ENCODE measurements at places on chromosomes 7 and 10.

DNA sequence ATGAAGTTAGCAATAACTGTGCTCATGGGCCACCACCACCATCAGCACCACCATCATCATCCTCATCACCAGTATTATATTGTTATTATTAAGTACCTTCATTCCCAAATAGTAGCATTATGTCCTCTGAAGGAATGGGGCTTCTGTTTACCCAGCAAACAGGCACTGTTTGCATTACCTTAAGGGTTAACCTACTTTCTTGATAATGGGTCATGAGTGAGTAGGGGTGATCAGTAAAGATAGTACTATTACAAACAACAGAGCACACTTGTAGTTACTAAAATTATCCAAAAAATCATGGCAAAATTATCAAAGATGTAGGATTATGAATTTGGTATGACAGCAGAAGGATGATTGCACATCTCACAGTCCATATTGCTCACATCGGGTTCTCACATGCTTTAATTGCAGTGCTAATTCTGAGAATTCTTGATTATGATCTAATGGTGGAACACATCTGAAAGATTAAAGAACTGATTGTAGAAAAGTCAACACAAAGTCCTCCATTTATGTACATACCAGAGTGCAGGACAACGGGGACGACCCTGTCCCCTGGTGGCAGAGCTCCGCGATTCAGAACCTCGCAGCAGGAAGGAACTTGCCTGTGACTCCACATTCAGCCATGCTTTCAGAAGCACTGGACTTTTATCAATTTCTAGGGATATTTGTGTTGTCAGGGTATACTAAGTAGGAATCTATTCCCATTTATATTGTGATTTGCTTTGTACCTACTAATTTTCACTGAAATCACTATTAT lies 31.0 kb downstream of the PDE1C start:
- DNase-seq = no peak

DNA sequence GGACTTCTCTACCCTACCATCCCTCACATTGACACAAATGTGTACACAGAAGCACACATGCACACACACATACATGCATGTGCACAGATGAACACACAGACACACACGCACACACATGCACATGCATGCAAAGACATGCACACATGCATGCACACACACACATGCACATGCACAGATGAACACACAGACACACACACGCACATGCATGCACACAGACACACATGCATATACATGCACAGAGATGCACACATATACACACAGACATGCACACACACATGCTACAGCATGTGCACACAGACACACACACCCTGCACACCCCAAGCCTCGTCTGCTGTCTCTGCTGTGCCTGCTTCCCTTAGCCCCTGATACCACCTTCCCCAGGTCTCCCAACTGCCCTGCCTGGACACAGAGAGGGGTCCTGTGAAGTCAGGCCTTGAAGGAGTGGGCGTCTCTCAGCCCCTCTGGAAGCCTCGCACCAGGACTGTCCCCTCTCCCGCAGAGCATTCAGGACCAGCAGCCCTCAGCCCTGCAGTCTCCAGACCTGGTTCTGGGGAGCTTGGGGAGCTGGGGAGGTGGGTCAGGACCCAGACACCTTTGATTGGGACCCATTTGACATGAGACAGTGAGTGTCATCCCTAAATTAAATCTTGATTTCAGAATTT lies 181.8 kb downstream of the DNAJB6 start:
- DNase-seq = no peak

DNA sequence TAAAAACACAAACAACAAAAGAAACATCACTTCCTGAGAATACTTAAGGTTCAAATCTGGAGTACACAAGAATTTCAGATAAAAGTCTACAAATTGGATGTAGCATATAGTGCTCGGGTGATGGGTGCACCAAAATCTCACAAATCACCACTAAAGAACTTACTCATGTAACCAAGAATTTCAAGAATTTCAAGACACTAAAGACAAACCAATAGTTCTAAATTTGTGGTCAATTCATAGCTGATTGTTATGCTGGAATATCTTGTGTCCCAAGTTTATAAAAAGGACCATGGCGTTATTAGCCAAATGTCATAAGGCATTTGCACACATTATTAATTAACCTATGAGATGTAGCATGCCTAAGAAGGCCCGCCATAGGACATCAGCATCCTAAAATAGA lies 1204.1 kb upstream of the AUTS2 start:
- DNase-seq = no peak

DNA sequence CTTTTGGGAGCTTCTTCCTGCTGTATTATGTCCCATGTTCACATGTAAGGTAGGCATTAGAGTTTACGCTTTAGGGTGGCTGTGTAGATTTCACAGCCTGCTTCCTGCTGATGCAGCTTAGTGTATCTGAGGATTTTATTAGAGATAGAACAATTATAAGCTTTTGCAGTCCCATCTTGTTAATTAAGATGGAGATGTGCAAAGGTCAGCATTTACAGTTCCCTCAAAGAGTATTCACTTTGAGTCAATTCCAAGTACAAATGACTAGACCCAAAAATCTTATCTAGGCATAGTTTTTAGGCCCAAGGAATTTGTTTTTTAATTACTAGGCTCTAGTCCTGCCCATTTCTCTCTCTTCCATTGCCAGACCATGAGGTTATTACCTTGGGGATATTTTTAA lies 239.9 kb upstream of the PHF14 start:
- DNase-seq = no peak

All from psoas muscle (tissue), 8 donors.